Fibroblast of the conjunctiva (primary cell): ENCODE measurements at places on chromosomes 2 and 18.
A peak's percentile ranks its signal among the peaks of the same experiment; 100 is the strongest.

GRCh38 chr2:40127146-40127545 is 324.7 kb downstream of the SLC8A1 start:
- no peak for DNase-seq

DNA sequence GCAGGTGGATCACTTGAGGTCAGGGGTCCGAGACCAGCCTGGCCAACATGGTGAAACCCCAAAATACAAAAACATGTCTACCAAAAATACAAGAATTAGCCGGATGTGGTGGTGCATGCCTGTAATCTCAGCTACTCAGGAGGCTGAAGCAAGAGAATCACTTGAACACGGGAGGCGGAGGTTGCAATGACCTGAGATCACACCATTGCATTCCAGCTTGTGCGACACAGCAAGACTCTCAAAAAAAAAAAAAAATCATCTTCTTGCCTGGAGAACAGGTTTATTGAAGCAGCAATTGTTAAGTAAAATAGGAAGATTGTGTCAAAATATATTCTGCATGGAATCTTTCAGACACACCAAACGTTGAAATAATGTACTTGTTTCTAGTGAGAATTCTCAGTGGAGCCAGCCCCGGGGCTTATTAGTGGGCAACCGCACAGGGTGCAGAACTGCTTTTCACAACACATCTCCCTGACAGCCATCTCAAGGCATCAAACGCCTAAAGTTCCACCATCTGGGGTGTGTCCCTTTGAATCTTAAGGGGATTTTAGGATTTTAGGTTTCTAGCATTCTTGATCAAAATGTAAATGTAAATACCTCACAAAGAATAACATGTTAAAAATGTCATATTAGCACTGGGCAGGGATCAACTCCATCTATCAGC is 28.6 kb upstream of the PPP4R1 start:
- no peak for DNase-seq

- no peak for DNase-seq
These were observed 23.7 kb downstream of the CUL3 start for GRCh38 chr2:224561234-224562005.

DNA sequence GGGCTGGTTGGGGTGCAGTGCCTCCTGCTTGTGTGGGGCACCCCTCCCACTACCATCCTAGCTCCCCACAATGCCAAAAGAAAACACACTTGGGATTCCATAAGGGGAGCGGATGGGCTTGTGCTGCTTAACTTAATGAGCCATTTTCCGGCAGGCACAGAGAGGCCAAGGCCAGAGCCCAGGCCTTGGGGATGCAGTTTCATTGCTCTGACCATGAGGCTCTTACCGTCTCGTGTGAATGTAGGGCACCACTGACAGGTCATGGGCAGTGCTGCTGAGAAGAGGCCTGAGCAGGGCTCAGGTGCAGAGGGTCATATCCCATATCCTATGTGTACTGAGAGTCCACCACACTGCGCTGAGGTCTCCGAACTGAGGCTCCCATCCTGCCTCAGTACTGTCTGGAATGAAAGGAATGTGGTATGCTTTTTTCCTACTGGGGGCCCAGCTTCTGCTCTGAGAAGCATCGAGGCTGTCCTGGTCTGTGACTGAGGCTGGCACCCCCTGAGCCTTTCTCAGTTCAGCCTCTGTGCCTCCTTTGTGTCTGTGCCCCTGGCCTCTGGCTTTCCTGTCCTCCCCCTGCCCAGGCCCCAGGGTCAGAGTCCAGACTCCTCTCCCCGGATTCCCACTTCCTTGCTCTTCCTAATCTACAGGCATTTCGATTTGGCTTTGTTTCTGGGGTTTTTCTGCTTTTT is 45.2 kb upstream of the MAPRE3 start:
- no peak for DNase-seq

GRCh38 chr2:107589079-107589491 is 237.6 kb upstream of the RGPD4 start:
- no peak for DNase-seq

DNA sequence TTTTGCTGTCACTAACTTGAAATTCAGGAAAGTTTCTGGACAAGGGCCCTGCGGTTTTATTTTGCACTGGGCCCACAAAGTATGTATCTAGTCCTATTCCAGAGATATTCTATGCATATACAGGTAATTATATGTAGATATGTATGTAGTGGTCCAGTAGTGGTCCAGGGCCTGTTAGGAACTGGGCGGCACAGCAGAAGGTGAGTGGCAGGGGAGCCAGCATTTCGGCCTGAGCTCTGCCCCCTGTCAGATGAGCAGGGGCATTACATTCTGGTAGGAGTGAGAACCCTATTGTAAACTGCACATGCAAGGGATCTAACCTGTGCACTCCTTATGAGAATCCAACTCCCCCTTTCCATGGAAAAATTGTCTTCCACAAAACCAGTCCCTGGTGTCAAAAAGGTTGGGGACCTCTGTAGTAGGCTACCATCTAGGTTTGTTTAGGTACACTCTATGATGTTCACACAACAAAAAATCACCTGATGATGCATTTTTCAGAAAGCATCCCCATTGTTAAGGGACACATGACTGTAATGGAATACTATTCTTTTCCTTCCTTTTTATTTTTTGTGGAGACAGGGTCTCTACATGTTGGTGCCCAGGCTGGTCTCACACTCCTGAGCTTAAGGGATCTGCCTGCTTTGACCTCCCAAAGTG is 2.8 kb upstream of the PPP4R3B start:
- no peak for DNase-seq

GRCh38 chr2:29787473-29788465 is 133.6 kb downstream of the ALK start:
- DNase-seq = no peak

- peak; percentile 10 for DNase-seq
These were observed 1598.7 kb upstream of the ACVR2A start for GRCh38 chr2:146246002-146246735.

DNA sequence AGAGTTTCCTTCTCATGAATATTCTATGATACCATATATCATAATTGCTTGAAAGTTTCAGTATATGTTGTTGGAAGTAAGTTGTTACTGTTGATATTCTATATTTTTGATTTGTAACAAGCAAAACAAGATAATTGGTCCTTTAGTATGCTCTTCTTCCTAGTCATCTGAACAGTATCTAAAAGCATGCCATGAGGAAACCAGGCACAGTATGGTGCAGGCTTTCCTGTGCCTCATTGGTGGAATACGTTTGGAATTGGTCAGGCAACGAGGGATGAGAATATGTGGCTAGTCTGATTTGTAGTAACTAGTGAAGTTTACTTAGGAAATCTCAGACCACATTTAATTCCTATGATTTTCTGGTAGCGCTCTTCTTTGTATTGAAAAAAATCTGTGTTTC is 22.8 kb downstream of the ASXL3 start:
- no peak for DNase-seq

GRCh38 chr2:198756166-198756565 is 701.6 kb downstream of the SATB2 start:
- no peak for DNase-seq

- DNase-seq = no peak
These were observed 35.5 kb upstream of the SP5 start for GRCh38 chr2:170679607-170680079.

- DNase-seq = no peak
These were observed 1.8 kb upstream of the ABI2 start for GRCh38 chr2:203326356-203326755.

DNA sequence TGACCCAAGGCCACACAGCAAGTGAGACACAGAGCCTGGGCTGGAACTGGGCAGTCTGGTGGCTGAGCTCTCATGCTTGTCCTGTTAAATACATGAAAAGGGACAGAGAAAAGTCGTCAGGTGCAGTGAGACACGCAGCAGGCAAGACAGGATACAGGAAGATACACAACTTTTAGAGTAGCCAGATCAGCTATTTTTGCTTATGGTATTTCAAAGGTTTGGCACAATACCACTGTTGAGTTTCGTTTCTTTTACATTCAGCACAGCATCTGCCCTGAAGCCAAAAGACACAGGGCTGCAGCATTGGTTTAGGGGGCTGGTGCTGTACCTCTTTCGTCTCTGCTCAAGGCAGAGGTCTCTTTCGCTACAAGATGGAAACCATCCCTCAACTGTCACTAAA is 14.0 kb downstream of the FHL2 start:
- no peak for DNase-seq

DNA sequence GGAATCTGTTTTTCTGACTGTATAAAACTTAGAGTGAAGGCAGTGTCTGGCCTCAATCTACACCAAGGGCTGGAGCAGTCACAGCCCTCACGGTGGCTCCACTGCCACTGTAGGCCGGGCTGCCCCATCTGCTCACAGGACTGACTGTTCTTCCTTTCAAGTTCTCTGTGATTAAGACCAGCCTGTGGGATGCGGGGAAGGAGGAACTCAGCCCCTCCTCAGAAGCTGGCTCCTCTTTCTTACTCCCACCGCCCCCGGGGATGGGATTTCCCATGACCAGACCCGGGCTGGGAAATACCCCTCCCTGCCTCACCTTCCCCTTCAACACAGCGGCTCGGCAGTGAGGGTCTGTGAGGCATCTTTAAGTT is 106.0 kb downstream of the COPS8 start:
- DNase-seq = no peak

DNA sequence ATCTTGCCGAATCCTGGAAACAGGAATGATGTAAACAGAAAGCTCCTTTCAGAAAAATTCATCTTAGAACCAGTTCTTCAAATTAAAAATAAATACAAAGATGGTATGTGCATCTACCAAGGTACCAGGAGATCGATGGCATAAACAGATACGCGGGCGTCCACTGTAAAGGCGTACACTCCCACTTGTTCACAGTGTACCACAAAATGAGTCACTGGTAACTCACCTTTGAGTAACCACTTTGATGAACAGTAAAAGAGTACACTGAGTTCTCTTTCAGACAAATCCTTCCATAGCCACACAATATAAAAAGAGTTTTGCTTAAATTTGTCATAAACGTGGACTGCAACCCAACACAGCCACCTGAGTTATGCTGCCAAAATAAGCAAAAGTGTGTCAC is 128.3 kb downstream of the DNER start:
- no peak for DNase-seq

DNA sequence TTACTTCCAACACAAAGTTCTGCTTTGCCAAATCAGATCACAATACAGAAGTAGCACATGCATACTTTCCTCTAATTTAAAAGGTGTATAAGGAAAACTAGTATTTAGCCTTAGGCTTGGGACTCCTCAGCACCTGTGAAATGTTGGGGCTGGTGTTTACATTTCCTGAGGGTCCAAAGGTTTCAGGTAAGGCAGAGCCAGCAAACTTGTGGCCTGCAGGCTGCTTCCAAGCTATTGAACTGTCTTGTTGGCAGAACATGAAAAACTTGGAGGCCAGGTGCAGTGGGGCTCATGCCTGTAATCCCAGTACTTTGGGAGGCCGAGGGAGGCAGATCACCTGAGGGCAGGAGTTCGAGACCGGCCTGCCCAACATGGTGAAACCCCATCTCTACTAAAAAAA is 26.5 kb upstream of the GPR39 start:
- DNase-seq = no peak

- no peak for DNase-seq
These were observed 128.8 kb upstream of the MSH6 start for GRCh38 chr2:47653902-47654789.

DNA sequence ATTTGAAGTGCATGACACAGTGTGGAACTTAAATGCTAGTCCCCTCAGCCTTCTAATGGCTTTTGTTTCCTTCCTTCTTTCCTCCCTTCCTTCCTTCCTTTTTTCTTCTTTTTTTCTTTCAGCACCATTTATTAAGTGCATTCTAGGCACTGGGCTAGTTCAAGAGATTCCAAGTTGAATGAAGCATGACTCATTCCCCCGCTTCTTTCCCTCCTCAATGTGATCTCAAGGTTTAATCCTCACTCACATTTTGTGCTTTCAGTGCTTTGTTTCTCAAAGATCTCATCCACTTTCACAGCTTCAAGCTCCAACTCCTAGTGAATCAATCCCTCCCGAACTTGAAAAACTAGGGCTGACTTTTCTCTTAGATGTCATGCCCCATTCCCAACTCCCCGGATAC is 90.1 kb downstream of the LBH start:
- DNase-seq = no peak

DNA sequence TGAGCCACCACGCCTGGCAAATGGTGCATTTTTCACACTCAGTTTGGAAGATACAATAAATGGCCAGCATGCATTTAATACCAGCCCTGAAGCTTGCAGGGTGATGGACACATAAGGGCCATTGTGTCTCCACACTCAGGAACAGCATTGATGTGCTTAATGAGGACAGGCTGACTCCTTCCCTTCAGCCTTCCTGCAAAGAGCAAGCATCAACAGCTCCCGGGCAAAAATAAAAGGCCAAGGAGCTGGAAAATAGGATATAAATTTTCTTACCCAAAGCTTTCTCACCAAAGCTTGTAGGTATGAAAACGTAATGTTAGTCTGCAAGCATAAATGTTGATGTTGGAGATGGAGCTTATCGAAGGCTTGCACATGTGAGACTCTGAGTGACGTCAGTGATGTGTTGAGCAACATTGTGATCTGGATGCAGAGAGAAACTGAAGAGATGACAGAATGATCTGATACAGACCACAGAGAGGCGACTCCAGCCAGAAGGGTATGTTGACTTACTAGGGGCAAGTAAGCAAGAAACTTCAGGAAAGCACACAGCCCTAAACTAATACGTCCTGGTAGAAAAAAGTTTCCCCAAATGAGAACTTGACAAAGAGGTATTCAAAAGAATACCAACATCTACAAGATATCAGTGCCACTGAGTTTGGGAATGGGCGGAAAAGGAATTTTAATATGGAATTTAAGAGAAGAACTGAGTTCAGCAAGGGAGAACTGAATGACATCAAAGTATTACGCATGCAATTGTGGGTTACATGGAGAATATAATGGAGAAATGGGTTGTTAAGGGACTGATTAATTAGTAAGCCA is 256.5 kb downstream of the TGIF1 start:
- DNase-seq = no peak

DNA sequence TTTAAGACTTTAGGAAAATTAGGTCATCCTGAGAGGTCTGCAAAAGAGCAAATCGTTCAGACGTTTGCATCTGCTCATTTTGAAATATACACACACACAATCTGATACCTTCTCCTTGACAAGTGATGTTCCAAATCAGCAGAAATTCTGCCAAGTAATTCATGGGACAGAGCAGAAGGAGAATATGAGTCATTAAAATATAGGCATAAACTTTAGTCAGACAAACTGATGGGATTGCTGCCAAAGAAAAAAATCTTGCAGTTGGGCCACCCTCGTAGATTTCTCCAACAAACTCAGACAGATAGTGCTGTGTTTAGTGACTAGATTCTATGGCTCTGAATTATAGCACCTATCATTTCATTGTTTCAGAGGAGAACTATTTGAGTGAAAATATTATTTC is 336.3 kb downstream of the NYAP2 start:
- DNase-seq = peak; percentile 83

GRCh38 chr2:236892721-236893120 is 193.0 kb upstream of the COPS8 start:
- DNase-seq = no peak

DNA sequence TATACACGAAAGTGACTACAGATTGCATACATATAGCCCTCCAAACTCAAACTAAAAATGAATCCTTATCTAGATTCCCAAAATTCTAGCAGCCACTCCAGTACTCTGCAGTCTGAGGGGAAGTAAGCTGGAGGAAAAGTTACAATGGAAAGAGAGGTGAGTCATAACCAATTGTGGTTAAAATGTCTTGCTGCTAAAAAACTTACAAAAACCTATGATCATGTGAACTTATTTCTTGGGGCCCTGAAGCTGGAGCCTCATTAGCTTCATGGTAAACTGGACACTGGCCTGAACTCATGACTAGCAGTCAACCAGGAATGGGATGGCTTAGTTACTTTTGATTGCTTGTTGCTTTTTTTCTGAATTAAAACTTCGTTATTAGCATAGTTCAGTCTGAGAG is 175.9 kb downstream of the SLC4A3 start:
- no peak for DNase-seq
